ENCODE measurements at places on chromosomes 1 and 21.

DNA sequence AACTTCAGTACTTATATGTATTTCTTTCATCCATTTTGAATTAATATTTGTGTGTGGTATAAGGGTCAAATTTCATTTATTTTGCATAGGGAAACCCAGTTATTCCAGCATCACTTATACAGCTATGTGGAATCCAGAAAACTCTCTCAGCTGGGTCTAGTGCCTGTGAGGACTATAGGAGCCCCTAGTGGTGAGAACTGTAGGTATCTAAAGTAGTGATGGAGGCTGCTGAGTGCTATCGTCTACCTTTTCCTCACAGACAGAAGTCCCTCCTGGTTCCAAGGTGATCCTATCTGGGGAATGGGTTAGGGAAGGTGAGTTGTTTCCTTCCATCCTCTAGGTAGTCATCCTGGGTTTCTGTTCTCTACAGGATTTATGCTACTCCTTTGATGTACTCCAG, 352.0 kb upstream of the C1orf87 start:
- peak; percentile 5 for DNase-seq

- no peak for DNase-seq
Measured at GRCh38 chr1:154469844-154470560, 32.0 kb upstream of the TDRD10 start.

- no peak for DNase-seq
Measured at GRCh38 chr1:113205980-113206766, 133.2 kb downstream of the LRIG2 start.

DNA sequence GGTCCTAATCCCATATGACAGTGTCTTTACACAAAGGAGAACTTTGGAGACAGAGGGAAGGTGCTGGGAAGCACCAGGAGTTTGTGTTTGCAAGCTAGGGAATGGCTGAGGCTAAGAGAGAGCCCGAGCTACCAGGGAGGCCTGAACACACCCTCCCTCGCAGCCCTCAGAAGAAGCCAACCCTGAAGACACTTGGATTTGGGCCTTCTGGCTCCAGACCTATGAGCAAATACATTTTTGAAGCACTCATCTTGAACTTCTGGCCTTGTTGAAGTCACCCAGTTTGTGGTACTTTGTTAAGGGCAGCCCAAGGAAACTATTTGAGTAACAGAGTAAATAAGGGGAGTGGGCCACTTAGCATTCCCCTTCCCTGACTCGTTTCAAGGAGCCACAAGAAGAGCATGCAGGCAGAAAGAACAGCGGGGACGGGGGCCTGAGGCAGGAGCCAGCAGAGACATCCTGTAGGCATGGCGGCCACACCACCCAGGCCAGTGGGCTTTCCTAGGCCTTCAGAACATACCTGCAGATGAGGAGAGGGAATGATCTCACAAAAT, 13.2 kb upstream of the QSOX1 start:
- no peak for DNase-seq

- no peak for DNase-seq
Measured at GRCh38 chr1:67368046-67368514, 60.4 kb downstream of the IL12RB2 start.

DNA sequence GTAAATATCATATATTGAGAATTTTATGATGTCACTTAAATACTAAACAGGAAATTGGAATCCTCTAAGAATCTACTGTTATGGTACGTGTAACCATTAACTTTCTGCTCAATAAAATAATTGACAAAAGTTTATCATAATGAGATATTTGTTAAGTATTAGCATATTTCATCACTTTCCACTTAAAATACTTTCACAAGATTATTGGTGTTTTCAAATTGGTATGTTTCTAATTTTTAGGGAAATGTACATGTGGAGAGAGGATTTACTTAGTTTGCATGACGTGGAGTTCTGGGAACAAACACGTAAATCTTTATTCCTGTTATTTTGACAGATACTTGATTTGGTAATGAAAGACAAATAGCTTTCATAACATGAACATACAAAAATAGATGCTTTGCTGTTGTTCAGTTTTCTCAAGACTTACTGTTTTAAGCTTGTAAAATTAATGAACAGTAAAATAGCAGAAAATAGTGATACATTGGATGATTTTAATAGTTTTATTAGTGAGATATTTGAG, 1.6 kb downstream of the SRSF11 start:
- DNase-seq: no peak

- DNase-seq: no peak
Measured at GRCh38 chr21:33761441-33762036, 119.2 kb downstream of the ITSN1 start.

- no peak for DNase-seq
Measured at GRCh38 chr1:21594935-21595897, 73.9 kb downstream of the RAP1GAP start.

GRCh38 chr1:5803851-5804250, 188.4 kb downstream of the NPHP4 start:
- DNase-seq: no peak

DNA sequence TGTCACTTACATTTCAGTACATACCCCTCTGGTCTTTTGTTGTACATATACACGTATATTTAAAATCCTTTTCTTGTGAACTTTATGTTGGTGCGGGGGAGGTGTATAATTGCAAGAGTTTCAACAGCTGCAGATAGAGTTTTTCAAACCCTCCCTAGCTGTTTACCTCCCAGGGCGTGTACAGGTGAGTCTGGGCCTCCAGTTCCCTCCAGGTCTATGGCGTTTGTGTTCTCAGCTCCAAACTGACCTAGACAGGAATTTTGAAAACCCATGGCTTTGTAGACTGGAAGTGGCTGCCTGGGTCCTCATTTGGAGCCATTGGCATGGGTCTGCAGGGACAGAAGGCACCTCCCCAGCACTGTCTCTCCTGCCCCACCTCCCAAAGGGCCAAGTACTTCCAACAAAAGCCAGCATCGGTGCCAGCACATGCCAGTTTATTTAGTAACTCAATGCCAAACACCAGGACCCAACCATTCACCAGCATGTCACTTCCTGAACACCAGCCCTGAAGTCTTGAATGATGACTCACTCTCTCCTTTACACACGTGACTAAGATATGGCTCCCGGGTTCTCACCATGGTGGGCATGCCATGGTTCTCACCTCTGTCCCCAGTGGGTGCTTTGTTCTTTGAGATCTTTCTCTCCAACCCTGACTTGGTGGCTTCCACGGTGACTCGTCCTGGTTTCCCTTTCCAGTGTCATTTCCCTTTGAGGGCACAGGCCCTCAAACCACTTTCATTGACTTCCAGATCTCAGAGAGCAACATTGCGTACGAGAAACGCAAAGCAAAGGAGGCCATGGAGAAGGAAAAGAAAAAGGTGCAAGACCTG, 57.3 kb upstream of the EFHD2 start:
- no peak for DNase-seq

GRCh38 chr1:36938819-36939218, 95.5 kb downstream of the GRIK3 start:
- no peak for DNase-seq

GRCh38 chr21:28445141-28445830, 547.4 kb downstream of the LTN1 start:
- no peak for DNase-seq

DNA sequence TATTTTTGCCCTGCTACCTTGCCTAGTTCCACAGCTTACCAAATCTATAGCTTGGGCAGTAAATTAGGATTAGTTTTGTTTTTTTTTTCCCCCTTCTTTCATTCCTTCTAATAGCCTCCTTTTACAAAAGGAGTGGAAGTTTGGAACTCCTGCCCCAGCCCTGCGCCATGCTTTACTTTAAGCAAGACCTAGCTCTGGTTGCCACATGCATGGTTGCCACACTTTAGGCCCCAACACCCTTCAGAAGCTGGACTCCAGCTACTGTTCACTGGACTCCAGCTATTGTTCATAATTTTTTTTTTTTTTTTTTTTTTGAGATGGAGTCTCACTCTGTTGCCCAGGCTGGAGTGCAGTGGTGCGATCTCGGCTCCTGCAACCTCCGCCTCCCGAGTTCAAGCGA, 115.8 kb downstream of the NR5A2 start:
- DNase-seq: no peak

DNA sequence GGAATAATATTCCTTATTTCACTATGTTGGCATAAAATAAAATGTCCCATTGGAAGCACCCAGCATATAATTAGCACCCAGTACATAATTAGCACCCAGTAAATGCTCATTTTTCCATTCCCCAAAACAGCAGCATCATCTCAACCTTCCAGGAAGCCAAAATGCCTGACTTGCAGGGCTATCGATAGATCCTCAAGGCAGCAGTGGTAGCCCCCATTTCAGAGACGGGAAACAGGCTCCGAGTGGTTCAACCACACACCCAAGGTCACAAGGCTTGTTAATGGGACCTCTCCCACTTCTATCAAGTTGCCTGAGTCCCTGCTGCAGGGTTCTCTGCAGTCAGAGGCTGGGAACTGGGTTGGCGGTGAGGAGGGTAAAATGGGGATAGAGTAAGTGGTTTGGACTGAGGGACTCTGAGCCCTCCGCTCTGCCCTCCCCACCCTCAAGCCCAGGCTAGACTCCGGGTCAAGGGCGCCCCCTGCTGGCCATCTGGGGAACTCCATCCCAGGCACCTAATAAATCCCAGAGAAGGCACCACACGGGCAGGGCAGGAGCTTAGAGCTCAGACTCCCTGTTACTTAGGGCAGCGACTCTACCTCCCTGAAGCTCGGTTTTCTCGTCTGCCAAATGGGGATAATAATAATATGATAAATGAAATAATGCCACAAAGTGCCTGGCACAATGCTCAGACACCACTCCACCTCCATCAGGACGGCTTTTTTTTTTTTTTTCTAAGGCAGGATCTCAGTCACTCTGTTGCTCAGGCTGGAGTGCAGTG, 21.9 kb upstream of the LAPTM5 start:
- no peak for DNase-seq

GRCh38 chr1:228154021-228154669, 4.4 kb downstream of the GJC2 start:
- no peak for DNase-seq

GRCh38 chr1:5774019-5774418, 218.2 kb downstream of the NPHP4 start:
- DNase-seq: no peak

GRCh38 chr1:114077188-114077587, 76.5 kb downstream of the SYT6 start:
- DNase-seq: no peak

- DNase-seq: no peak
Measured at GRCh38 chr1:206430031-206430983, 40.0 kb upstream of the IKBKE start.

DNA sequence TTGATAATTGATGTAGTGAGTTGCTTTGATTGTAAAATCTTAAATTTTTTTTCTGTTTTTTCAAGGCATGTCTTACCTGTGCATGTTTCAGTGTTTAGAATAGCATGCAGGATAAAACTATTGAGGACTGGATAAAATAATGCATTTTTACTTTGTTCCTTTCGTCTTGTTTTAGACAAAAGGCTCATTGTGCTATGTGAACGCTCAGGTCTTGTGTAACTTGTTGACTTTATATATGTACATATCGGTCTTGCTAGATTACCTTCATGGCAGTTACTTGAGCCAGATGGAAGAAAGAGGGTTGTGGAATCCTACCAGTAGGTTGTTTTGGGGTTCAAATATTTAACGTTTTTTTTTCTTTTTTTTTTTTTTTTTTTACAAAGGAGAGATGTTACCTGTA, 7.0 kb downstream of the NFIA start:
- no peak for DNase-seq

GRCh38 chr1:93219443-93219842, 38.9 kb downstream of the CCDC18 start:
- no peak for DNase-seq

- no peak for DNase-seq
Measured at GRCh38 chr1:203239526-203240305, 10.2 kb upstream of the CHIT1 start.

DNA sequence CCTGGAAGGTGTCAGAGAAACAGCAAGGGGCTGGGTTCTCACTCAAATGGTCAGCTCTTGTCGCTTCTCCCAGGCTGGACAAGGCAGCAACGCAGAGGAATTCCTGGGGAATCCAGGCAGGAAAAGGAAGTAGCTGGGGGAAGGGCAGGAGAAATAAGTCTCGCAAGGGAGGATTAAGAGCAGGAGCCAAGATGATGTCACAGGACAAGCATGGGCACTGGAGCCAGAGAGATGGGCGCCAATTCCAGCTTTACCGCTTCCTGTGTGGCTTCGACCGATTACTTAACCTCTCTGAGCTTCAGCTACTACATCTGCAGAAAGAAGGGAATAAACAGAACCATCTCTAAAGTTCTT, 70.5 kb downstream of the SSBP3 start:
- DNase-seq: no peak

- DNase-seq: no peak
Measured at GRCh38 chr1:73593804-73594203, 604.2 kb downstream of the LRRIQ3 start.

Data from NCI-H1436 treated with DMSO at 0.1 percent for 48 hours (cell line).